ENCODE measurements at places on chromosomes 2 and 18. TPM values are rescaled to one million over a fixed set of nuclear protein-coding genes. Genes with fewer than 3 reads are reported as not detected.

The ZNF521 gene
- total RNA-seq = 63.9 TPM

- DNase-seq = no peak
These were observed 13.4 kb downstream of the TNS1 start for GRCh38 chr2:217989221-217989948.

GRCh38 chr18:28176948-28177827, at the start of gene CDH2:
Gene CDH2 (minus strand): TSS chr18:28177130. CDS start chr18:28177022, 108 bp downstream.
- DNase-seq = peak; percentile 98

DNA sequence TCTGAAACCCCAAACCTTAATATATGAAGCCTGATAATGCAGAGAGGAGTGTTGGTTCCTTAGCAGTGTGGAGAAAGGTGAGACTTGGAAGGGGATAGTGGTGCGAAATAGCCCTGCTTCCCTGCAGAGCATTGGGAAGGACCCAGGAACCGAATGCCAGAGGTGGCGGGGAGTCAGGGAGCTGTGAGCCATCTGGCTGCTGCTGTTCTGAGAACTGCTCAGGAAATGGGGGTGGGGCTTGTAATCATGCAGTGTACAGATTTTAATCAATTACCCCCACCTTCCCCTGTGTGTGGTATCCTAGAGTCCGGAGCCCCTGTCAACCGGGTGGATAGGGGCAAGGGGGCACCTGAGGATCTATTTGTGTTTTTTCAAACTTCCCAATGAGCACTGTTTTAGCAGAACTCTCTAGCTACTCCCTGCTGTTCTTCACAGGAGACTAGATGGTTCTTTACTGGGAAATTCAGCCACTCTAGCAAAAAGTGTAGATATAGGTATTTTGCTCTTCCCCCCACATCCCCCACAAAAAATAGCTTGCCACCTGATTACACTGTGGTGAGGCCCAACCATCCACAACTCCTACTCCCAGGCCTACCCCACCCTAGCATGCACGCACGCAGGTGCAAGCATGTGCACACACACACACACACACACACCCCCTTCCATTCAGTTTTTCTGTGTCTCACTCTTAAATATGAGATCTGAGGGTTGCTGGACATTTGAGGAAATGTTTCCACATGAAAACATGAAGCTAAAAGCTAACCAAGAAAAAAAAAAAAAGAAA, 30.1 kb upstream of the MBOAT2 start:
- no peak for DNase-seq

DNA sequence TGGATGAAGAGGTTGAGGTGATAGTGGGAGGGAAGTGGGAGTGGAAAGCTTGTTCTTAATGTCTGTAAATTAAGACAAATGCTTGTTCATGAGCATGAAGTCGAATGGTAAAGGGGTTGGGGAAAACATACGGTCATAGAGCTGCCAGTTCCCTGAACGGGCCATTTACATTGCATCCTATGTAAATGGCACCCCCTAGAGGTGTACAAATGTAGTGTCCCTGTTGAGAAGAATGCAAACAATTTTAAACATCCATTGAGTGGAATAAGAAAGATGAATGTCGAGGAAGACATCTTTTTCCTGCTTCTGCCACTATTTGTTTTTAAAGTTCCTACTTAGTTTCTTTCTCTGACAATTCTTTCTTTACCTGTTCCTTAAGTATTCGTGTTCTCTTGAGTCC, 155.7 kb downstream of the RDH14 start:
- no peak for DNase-seq

DNA sequence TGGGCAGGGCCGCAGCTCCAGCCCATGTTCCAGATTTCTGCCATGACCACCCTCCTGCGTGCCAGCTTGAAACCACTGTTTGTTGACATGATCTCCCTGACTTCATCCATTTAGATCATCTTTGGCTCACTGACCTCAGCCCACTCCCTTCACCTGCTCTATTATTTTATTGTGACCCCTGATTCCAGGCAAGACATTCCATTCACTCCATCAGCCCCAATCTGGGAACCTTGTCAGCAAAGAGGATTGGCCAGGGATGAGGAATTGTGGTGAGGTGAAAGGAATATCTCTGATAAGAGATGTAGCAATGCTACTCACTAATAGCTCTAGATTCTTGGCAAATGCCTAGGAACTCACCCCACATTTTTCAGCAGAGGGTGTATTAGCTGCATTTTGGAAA, 174.2 kb downstream of the TMEM247 start:
- no peak for DNase-seq

- DNase-seq = no peak
These were observed 40.3 kb upstream of the MGAT4A start for GRCh38 chr2:98771264-98771663.

The CFAP210 gene
- total RNA-seq = 2.8 TPM

GRCh38 chr2:11582862-11583752, 49.3 kb downstream of the GREB1 start:
- no peak for DNase-seq

DNA sequence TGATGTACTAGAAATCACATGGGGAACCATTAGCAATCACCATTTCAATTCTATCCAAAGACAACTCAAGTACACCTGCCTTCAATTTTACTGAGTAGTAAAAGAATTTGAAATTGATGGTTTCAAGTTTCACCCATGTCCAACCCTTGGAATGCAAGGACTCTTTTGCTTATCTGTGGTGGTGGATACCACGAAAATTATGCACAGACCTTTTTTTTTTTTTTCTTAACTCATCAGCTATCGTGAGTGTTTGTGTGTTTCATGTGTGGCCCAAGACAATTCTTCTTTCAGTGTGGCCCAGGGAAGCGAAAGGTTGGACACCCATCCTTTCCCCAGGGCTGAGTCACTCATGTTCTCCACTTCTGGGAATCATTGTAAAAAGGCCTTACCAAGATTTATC, 23.1 kb downstream of the ID2 start:
- DNase-seq = no peak

GRCh38 chr2:844715-845114, 105.9 kb upstream of the SNTG2 start:
- no peak for DNase-seq

- DNase-seq = no peak
These were observed 39.4 kb downstream of the HADHB start for GRCh38 chr2:26284132-26284531.

DNA sequence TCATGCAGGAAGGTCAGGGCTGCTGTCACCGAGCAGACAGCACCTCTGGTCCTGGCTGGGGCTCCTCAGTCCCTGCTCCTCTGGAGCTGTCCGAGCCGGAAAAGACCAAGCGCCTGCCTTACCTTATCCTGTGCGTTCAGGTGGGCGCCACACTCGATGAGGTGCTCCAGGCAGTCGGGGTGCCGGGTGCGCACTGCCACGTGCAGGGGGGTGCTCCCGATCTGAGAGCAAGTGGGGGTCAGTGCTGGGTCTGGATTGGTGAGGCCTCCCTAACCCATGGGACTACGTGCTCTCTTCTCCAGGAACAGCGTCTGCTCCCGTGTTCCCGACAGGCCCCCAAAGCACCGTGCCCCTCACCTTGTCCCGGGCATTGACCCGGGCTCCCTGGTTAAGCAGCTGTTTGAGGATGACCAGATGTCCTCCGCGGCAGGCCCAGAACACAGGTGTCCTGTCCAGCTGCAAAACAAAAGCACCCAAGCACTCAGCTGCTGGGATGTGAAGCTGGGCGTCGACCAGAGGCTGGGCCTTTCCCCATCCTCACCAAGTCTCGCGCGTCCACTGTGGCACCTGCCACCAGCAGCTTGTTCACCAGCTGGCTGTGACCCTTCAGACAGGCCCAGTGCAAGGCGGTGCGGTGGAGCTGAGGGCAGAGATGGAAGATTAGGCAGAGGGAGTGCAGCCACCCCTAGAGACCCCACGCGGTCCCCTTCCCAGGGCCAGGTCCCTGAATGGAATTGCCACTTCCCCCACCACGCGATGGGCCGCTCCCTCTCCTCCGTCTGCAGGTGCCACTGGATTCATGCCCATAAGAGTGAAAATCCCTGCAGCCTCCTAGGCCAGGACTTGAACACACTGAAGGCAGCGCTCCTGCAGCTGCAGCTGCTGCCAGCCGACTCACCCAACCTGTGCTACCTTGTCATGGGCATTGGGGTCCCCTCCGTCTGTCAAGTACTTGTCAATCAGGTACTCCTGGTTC, 3.7 kb downstream of the ANKRD23 start:
- DNase-seq = no peak

GRCh38 chr2:234038076-234038802, 12.3 kb upstream of the SPP2 start:
- no peak for DNase-seq

The CD8B gene
- total RNA-seq = 2.4 TPM

The KCNG2 gene
- total RNA-seq = 1.4 TPM

The IL1R2 gene
- total RNA-seq = 1.1 TPM

The OSBPL6 gene
- total RNA-seq = 7.3 TPM

DNA sequence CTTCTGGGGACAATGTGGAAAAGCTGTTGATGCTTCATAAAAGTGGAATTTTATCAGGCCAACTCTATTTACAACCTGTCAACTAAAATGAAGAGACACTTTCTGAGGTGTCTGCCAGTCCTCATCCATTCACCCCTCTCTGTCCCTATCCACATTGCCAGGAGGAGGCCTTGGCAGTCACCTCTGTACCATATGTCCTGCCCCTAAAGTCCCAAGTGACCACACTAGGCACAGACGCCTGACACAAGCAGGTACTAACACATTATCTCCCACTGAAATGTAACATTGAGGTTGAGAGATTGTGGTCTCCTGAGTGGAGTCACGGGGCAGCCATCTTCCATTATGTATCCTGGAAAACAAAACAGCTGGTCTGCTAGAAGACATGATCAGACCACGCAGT, 71.4 kb downstream of the OSBPL1A start:
- DNase-seq = no peak

DNA sequence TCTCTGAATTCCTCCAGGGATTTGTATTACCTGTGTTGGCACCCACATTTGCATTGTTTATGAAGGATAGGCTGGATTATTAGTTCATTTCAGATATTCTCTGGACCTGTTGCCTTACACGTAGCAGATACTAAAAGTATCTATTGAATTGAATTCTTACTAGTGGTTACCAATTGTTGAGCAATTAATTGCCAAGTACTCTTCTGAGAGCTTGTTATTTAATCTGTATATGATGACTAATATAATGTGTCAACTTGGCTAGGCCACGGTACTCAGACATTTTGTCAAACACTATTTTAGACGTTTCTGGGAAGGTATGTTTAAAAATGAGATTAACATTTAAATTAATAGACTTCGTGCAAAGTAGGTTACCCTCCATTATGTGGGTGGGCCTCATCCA, 2.5 kb upstream of the SPP2 start:
- no peak for DNase-seq

The UBE2F gene
- total RNA-seq = 52.5 TPM

The NMUR1 gene
- total RNA-seq = 0.39 TPM

- DNase-seq = no peak
These were observed 1364.8 kb downstream of the DPP10 start for GRCh38 chr2:115807276-115807675.

The HOXD13 gene
- 0.10 TPM for total RNA-seq

The AGXT gene
- total RNA-seq = not detected

DNA sequence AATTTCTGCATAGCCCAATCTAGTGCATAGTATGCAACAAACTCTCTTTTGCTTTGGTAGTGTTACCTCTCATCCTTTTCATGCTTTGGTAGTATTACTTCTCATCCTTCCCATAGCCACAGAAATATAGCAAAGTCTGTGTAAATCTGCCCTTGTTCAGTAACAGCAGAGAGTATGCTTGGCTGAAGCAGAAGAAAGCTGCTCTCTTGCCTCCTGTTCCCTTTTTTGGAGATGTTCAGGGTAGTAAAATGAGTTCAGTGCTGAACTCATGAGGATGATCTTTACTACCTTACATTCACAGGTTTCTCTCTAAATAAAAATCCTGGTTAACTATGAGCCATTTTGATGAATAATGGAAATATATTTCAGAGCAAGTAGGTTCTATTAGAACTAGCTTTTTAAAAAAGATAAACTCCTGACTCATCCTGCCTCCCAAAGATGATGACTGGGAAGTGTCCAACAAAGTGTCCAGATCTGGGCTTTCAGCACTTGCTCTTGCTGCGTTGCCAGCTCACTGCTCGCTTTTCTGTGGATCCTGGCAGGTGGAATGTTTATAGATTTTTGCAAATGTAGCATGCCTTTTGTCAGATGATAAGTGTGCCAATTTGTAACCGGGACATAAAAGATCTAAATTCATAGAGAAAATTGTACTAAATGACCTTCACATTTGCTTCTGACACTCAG, 29.4 kb upstream of the CHMP3 start:
- DNase-seq = no peak

- no peak for DNase-seq
These were observed 56.5 kb upstream of the COL5A2 start for GRCh38 chr2:189236066-189236465.

DNA sequence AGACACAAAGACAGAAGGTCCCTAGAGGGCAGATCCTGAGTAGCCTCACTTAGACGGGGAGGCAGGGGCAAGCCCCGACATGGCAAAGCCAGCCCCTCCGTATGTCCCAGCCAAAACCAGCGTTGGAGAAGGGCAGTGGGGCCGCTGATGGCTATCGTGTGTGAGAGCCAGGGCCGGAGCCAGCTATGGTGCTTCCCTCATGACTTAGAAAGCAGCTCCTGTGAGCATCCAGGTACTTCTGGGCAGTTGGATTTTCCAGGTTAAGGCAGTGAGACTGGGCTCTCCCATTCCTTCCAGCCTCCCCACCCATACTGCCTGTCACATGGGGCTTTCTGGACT, 31.2 kb upstream of the ROCK2 start:
- DNase-seq = no peak

The CABLES1 gene
- 30.4 TPM for total RNA-seq

- no peak for DNase-seq
These were observed 242.3 kb upstream of the COPS8 start for GRCh38 chr2:236843161-236843968.

DNA sequence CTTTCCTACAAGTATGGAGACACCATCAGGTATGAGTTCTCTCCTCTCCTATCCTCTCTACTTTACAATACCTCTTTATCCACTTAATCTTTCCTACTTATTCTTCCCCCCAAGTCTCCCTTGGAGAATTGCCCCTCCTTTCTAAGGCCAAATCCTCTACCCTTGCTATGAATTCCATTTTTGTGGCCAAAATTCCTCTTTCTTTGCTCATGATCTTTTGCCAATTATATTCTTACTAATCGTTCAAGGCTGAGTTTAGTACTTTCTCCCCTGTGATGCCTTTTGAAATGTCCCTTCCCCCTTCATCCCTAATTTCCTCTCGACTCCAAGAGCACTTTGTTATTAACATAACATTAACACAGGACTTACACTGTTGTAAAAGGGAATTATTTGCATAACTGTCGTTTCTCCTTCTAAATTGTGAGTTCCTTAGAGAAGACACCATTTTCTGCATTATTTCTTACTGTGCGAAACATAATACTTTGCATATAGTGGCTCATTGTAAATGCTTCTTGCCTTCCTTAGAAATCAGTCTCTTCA, 133.4 kb downstream of the KCTD1 start:
- no peak for DNase-seq

GRCh38 chr2:206615417-206616089, 26.7 kb upstream of the FAM237A start:
- DNase-seq = no peak

DNA sequence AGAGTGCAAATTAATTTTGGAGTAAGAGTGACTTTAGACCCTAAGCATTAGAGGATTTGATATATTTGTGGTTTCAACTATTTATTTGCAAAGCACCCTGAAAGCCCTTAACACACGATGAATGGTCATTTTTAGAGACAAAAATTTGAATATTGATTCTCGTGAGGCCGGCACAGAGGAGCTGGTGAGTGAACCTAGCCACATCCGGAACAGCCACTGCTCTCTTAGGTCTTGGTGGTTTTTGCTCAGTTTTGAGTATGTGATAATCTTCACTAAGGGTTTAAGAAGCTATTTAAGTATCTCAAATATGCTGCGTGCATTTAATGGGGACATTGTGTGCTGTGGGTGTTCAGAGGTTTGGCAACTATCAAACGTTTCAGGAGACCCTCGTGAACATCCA, 204.8 kb downstream of the TSN start:
- DNase-seq = no peak

Data from spinal cord (tissue), 10 donors.